ENCODE measurements at places on chromosomes 11 and 22.
A peak's percentile ranks its signal among the peaks of the same experiment; 100 is the strongest.

DNA sequence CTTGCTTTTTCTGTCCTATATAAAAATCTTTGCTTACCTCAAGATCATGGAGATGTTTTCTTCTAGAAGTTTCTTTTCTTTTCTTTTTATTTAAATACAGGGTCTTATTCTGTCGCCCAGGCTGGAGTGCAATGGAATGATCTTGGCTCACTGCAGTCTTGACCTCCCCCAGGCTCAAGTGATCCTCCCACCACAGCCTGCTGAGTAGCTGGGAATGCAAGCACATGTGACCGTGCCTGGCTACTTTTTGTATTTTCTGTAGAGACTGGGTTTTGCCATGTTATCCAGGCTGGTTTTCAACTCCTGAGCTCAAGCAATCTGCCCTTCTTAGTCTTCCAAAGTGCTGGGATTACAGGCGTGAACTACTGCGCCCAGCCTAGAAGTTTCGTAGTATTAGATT lies 45.3 kb downstream of the USP35 start:
- H3K27ac ChIP-seq: no peak overlapping the region
- no peak overlapping the region for H3K4me3 ChIP-seq
- no peaks in the 10 kb centered on the region for H3K4me1 ChIP-seq
- DNase-seq: no peak
- no peaks in the 10 kb centered on the region for H3K27me3 ChIP-seq

- no peaks in the 10 kb centered on the region for H3K36me3 ChIP-seq
- no peaks in the 10 kb centered on the region for H3K4me1 ChIP-seq
- no peak for DNase-seq
- no peak overlapping the region for H3K27ac ChIP-seq
- no peaks in the 10 kb centered on the region for H3K27me3 ChIP-seq
These were observed 481.6 kb downstream of the SOX6 start for GRCh38 chr11:15874704-15875103.

DNA sequence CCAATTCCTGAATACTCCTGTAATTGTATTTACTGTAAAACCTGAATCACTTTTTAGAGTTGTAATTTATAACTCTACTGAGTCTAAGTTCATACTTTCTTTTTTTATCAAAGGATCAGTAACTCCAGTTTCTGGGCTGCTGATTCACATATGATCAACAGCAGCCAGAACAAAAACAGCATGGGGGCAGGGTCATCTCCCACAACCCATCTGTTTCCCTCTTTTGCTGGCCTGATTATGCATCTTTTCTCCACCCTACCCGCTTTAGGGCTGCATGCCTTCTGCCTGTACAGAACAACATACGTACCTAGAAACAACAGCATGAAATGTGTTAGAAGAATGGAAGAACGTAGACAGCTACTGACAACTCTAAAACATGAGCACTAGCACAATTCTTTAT lies 76.0 kb downstream of the MRTFA start:
- no peaks in the 10 kb centered on the region for H3K27me3 ChIP-seq
- H3K4me3 ChIP-seq: no peak overlapping the region
- no peak overlapping the region for H3K27ac ChIP-seq
- H3K36me3 ChIP-seq: no peaks in the 10 kb centered on the region
- DNase-seq: peak; percentile 19

GRCh38 chr11:1035577-1036283 lies 788 bp downstream of the MUC6 start:
- peaks cover 4% of the 10 kb centered on the region for H3K36me3 ChIP-seq
- H3K4me1 ChIP-seq: no peaks in the 10 kb centered on the region
- H3K4me3 ChIP-seq: no peak overlapping the region

DNA sequence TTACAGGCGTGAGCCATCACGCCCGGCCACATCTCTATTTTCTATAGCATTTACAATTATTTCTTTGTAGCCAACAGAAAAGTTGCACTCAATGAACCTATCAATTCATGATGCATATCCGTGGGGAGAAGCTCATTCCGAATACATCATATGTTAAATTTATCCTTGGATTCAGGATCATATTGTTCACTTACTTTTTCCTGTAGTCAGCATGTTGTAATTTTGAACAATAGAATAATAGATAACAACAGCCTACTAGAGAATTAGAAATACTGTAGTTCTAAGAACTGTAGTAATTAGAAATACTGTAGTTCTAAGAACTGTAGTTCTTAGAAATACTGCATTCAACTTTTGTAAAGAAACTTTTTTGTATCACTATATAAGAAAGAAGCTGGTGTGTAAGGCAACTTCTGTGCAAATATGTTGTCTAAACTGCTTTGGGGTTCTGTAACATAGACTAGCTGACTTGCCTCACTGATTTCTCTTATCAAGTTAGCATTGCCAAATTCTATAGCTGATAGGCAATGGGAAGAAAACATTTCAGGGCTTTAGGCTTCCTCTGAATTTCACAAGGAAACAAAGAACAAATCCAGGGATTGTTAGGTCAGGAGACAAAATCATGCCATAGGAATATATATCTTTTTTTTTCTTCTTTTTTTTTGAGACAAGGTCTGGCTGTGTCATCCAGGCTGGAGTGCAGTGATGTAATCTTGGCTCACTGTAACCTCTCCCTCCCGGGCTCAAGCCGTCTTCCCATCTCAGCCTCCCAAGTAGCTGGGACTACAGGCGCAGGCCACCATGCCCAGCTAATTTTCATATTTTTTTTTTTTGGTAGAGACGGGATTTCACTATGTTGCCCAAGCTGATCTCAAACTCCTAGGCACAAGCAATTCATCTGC lies 91.9 kb downstream of the CSTPP1 start:
- H3K36me3 ChIP-seq: no peaks in the 10 kb centered on the region
- no peak overlapping the region for H3K27ac ChIP-seq
- DNase-seq: no peak
- H3K4me3 ChIP-seq: no peak overlapping the region
- no peaks in the 10 kb centered on the region for H3K27me3 ChIP-seq

DNA sequence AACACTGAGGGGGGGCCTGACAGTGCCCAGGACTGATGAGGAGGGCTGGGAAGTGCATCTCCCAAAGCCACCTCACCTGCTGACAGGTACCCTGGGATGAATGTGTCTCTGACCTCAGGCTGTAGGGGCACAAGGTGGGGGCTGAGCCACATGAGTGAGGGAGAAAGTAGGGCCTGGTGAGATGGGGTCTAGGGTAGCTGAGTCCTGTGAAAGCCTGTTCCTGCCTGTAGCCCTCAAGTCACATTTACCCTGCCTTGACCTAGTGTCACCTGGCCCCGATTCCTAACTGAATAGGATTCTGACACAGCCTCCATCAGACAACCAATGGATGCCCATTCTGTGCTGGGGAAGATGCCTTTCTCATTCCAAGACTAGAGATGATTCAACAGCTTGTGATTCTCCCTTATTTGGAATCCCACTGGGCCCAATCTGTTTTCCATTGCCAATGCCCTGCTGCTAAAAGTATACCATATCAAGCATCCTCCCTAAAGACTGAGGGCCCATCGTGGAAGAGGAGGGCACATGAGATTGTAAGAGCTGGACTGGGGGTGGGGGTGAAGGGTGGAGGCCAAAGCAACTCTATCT lies 11.1 kb upstream of the RFPL1 start:
- H3K4me3 ChIP-seq: no peak overlapping the region
- H3K27ac ChIP-seq: no peak overlapping the region
- H3K27me3 ChIP-seq: no peaks in the 10 kb centered on the region
- H3K36me3 ChIP-seq: no peaks in the 10 kb centered on the region

DNA sequence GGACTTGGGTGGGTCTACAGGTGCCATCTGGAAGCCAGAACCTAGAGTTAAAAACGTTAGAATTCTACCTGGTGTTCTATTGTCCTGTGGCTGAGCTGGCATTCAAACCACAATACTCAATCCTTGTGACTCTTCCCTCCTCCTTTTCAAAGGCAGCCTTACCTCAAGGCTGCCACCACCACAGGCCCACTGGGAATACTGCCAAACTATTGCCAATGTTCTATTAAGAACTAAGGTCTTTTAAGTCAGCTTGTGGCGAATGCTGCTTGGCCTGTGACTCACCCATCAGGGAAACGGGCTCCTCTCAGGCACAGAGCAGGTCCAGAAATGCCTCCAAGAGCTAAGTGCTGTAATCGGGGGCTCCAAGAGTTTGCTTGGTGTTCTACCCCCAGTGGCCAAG lies 1008.4 kb downstream of the JRKL start:
- H3K4me1 ChIP-seq: no peaks in the 10 kb centered on the region
- no peaks in the 10 kb centered on the region for H3K36me3 ChIP-seq
- no peak overlapping the region for H3K4me3 ChIP-seq
- no peaks in the 10 kb centered on the region for H3K27me3 ChIP-seq
- no peak overlapping the region for H3K27ac ChIP-seq

DNA sequence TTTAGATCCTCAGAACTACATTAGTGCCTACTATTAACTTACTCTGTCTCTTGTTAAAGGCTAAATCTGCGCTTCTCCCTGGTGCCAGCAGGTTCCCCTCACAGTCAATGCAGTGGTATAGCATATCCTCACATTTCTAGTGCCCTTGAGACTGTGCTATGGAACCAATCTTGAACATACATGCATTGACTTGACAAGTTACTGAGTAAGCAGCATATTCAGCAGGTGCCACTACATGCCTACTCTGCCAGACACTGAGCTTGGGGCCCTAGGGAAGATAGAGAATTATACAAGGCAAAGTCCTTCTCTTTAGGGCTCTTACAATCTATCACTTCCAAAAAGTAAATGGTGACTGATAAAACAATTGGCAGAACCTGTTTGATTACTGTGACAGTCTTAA lies 3.2 kb downstream of the FUT4 start:
- H3K36me3 ChIP-seq: no peaks in the 10 kb centered on the region
- peak overlapping the region; percentile 1 for H3K4me3 ChIP-seq
- no peak overlapping the region for H3K27ac ChIP-seq
- no peak for DNase-seq
- no peaks in the 10 kb centered on the region for H3K4me1 ChIP-seq

All from kidney (tissue), 22 donors.